ENCODE measurements at places on chromosomes 16 and 17.
A peak's percentile ranks its signal among the peaks of the same experiment; 100 is the strongest.

- no peak for DNase-seq
Observed at GRCh38 chr17:39872751-39873150, 4.7 kb downstream of the ZPBP2 start.

DNA sequence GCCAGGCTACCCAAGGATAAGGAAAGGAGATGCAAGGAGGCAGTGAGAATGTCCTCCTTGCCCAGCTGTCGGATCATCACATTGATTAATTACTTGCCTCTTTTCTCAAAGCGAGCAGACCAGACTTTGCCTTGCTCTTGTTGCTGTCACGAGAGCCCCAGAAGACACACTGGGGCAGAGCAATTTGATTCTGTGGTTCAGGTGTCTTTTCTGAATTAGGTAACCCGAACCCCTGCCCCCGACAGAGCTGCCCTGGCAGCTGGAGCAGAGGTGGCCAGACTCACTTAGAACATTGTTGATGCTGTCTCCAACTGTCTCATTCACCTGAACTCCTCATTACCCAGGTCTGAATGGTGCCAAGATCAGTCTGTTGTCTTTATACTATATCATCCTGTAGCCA, 34.3 kb downstream of the VAT1L start:
- DNase-seq = no peak

DNA sequence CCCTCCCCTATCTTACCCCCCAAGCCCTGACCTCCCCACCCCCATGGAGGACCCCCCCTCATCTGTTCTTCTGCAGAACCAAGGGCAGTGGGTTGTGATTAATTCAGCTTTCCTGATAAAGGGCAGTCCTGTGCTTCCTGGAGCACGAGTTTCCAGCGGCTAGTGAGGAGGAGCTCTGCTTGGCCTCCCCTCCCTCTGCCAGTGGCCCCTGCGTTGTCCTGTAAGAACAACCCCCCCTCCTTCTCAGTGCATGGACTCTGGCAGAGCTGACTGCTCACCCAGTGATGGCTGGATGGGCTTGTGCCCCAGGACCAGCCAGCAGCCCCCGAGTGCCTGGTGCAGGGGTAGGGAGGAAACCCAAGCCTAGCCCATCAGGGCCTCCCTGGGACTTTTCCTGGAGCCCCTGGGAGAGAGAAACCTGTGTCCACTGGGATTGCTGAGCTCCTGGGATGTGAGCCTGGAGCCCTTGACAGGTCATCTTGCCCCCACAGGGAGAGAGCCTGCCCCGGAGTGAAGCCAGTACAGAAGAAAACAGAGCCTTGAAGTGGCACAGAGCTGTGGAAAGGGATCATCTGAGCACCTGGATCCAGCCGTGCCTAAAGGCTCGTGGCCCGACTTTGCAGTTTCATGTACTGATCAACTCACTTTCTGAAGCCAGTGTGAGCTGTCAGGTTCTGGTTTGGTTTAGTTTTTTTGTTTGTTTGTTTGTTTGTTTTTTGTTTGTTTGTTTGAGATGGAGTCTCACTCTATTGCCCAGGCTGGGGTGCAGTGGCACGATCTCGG, 26.5 kb downstream of the MMP15 start:
- DNase-seq = no peak

- DNase-seq = no peak
Observed at GRCh38 chr17:40646791-40647623, 611 bp downstream of the SMARCE1 start.

DNA sequence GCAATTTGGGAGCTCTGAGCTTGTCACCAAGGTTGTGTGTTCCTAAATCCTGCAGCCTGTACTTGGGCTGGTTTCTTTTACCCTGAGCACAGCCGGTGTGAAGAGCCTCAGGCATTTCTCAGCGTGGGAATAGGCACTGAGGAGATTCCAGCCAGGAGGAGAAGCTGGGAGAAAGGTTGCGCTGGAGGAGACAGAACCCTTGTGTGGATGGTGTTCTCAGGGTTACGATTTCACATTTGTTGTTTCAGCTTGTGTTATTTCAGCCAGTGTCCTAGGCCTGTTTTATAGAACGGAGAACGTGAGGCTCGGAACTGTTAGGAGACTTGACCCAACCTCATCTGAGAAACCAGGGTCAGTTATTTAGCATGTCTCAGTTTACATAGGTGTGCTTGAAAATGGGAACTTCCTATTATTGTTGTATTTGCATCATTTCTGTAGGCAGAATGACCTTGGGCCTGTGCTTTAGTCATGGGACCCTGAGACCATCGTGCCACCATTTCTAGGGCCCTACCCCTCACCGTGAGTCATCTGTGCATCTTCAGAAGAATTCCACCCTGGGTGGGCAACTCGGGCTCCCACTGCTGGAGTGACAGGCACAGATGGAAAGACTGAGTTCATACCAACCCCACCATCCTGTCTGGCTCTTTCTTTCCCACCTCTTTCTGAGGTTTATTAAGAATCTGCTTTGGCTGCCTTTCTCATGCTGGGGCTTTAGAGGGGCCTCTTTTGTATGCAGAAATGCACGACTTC, 134.9 kb downstream of the MSI2 start:
- no peak for DNase-seq

- peak; percentile 60 for DNase-seq
Observed at GRCh38 chr17:50161023-50161910, 4.5 kb upstream of the SGCA start.

- DNase-seq = no peak
Observed at GRCh38 chr17:77959126-77959925, 823 bp downstream of the TNRC6C start.

GRCh38 chr17:62045517-62045916, 19.6 kb downstream of the MED13 start:
- DNase-seq = no peak

GRCh38 chr17:40074871-40075200, 12.1 kb downstream of the THRA start:
- DNase-seq = no peak

DNA sequence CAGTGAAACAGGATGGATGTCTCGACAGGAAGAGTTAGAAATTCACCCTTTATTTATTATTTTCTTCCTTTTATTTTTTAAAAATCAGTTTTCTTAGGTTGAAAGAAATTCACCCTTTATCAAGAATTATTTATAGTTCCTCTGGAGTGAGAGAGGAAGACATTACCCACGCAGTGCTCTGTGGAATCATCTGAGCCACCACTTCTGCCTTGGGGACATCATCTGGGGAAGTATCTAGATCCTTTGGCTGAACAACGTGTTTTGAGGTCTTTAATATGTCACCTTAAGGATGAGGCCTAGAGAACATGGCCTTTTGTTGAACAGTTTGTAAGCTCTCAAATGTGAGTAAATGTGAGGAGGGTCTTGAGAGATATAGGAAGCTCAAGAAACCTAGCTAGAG, 183.3 kb downstream of the UTP18 start:
- no peak for DNase-seq

Data from NCI-H187 treated with DMSO at 0.1 percent for 48 hours (cell line).